ENCODE measurements at places on chromosomes 7 and 10.

GRCh38 chr10:62082729-62083411 lies 181.4 kb downstream of the ARID5B start:
- DNase-seq, result peak; percentile 64

GRCh38 chr7:117791877-117792780 lies 81.1 kb downstream of the CTTNBP2 start:
- peak; percentile 81 for DNase-seq

- DNase-seq, result no peak
These were observed 84.4 kb downstream of the RGS10 start for GRCh38 chr10:119457966-119458766.

DNA sequence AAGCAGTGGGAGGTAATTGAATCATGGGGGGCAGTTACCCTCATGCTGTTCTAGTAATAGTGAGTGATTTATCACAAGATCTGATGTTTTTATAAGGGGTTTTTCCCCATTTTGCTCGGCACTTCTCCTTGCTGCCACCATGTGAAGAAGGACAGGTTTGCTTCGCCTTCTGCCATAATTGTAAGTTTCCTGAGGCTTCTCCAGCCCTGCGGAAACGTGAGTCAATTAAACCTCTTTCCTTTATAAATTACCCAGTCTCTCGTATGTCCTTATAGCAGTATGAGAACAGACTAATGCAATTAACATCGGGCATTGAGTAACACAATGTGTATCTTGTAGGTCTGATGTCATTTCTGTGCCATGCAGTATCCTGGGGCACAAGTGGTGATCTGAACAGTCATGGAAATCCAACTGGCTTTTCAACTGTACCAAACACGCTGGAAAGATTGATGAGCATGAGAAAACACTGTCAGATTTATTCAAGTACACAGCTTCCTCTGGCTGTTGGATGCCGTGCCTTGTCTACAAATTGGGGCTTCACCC lies 208.6 kb upstream of the KIAA1217 start:
- DNase-seq, result no peak

DNA sequence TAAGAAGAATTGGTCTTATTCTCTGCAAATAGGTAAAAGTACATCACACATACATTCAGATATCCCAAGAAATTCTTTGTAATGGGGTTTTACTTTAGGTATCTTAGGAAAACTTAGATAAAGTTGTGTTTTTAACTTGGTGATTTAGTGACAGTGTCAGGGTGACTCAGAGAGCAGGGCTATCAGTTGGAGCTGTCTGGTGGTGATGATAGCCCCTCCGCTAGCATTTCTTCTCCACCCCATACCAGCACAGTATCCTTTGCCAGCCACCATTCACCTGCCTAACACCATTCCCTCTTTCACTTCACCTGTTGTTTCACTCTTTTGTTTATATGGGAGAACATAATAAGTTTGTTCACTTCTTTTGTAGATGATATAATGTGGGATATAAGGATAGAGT lies 30.4 kb downstream of the VPS50 start:
- DNase-seq, result no peak

GRCh38 chr10:84944187-84944586 lies 615.8 kb downstream of the CCSER2 start:
- no peak for DNase-seq

- no peak for DNase-seq
These were observed 135.0 kb downstream of the SEMA3C start for GRCh38 chr7:80783678-80784327.

- DNase-seq, result no peak
These were observed 47.6 kb downstream of the ICA1 start for GRCh38 chr7:8214244-8214824.

DNA sequence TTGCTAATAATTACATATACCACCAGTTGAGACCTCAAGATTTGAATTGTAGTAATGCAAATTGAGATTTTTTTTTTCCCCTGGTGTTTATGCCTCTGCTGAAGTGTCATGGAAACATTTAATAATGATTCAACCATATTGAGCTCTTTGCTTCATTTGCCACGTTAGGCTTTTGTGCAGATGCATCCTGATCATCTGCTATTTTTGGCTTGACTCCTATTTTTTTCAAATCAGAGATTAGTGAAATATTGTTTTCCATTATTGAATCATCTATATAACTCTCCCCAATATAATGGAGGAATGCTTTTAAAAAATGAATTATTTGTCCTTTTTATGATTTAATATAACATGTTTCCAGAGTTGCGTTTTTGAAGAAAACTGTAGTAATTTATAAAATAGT lies 115.1 kb downstream of the SRI start:
- no peak for DNase-seq

GRCh38 chr10:127398971-127399365 lies 150.1 kb upstream of the NPS start:
- DNase-seq, result no peak

DNA sequence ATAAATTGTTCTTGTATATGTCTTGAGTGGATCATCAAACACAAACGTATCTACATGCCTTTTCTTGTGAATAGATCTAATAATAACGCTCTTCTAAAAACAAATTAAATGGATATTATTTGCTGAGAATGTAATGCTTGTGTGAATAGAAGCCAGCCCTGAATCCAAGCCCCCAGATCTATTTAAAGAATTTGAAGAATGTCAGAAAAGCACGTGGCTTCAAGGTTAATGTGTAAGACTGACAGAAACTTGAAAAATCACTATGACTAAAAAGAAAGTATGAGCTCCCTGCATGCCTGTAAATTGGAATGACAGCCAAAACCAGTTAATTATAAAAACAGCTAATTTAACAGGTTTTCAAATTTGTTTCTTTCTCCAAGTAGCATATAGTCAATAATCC lies 43.2 kb upstream of the ATRNL1 start:
- DNase-seq, result no peak

DNA sequence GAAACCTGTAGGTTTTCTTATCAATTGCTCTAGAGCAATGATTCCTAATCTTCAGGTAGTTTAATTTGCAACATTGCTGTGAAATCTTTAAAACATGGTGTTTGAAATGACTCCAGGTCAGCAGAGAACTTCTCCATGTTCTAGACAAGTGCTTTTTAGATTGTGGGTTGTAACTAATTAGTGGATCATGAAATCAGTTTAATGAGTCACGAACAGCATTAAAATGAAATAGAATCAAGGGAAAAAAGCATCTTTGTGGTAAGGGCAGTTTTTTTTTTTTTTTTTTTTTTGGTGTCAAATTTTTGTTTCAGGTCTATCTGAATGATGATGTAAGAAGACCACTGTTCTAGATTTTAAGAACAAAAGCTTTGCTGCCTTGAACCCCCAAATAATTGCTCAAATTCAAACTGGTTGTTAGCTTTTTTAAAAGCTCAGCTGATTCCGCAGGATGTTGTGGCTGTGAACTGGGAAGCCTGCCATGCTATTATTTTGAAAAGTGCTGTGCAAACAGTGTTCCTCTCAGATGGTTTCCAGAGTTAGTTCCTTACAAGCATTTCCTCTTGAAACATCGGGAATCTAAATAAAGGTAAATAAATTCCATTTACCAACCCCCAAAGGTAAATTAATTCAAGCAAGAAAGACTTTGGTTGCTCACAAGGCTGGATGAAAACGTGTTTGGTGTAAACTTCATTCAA lies 13.1 kb upstream of the PDK4 start:
- no peak for DNase-seq

GRCh38 chr10:76540331-76540730 lies 1097.3 kb downstream of the KCNMA1 start:
- DNase-seq, result no peak

GRCh38 chr7:140640060-140640637 lies 464 bp downstream of the DENND2A start:
- DNase-seq, result no peak

GRCh38 chr10:101968286-101968939 lies 87.6 kb downstream of the ARMH3 start:
- DNase-seq, result no peak

GRCh38 chr7:140557809-140558518 lies 78.7 kb upstream of the MKRN1 start:
- no peak for DNase-seq

DNA sequence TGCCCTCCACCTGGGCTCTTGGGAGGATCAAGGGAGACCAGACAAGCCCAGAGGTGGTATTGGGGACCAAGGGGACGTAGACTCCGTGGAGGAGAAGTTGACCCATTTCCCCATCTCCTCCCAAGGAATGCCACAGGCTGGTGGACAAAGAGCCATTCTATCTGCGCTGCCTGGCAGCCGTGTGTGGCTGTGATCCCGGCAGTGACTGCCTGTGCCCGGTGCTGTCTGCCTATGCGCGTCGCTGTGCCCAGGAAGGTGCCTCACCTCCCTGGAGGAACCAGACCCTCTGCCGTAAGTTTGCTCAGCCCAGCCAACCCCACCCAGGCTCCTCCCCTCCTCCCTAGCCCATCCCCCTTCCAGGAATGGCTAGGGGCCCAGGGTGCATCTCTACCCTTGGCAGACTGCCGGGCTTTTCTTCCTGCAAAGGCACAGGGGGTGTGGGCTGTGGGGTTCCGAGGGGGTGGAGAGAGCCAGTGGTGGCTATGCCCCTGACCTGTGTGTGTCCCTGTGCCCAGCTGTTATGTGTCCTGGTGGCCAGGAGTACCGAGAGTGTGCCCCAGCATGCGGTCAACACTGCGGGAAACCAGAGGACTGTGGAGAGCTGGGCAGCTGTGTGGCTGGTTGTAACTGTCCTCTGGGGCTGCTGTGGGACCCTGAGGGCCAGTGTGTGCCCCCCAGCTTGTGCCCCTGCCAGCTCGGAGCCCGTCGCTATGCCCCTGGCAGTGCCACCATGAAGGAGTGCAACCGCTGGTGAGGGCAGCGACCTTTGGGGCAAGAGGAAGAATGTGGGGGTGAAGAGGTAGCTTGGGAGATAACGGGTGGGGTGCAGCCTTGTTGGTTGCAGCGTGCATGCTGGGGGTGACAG lies 10.2 kb upstream of the ZNF467 start:
- no peak for DNase-seq

- DNase-seq, result no peak
These were observed 4.5 kb upstream of the CCDC6 start for GRCh38 chr10:59910867-59911266.

GRCh38 chr7:20280475-20281351 lies 50.0 kb upstream of the ITGB8 start:
- DNase-seq, result no peak

- no peak for DNase-seq
These were observed 22.3 kb upstream of the SHH start for GRCh38 chr7:155834486-155835048.

GRCh38 chr10:21693418-21693817 lies 159.4 kb downstream of the MLLT10 start:
- DNase-seq, result no peak

DNA sequence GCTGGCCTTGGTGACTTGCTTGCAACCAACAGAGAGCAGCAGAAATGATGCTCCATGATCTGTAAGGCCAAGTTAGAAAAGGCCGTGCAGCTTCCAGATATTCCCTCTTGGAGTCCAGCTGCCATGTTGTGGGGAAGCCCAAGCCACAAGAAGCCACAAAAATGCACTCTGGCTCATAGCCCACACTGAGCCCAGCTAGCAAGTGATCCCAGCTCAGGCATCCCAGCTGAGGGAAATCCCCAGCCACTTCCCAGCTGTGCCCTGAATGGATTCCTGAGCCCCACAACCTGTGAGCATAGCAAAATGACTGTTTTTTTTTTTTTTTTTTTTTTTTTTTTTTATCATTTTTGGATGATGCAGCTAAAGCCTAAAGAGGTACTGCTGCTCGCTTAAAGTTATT lies 11.1 kb upstream of the SDK1 start:
- no peak for DNase-seq

DNA sequence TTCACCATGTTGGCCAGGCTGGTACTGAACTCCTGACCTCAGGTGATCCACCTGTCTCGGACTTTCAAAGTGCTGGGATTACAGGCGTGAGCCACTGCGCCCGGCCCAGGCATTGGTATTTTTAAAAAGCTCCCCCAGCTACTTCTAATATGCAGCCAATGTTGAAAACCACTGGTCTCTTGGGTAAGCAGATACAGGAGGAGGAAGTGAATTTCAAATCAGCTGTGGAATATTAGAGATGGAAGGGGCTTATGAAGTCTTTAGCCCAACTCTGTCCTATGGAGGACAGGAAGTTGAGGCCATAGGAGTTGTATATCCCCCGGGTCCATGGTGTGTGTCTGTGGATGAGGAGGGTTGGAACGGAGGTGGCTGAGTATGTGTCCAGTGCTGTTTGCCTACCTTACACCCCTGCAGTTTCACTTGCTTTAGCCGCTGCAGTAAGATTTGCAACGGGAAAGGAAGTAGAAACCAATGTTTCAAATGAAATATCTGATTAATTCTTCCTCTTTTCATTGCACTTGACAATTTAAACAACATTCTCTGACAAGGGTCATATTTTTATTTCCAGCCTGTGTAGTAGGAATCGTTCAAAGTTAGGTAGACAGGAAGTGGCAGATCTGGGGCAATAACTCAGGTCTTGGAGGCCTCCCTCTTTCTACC lies 3.4 kb downstream of the PDE6C start:
- peak; percentile 53 for DNase-seq

DNA sequence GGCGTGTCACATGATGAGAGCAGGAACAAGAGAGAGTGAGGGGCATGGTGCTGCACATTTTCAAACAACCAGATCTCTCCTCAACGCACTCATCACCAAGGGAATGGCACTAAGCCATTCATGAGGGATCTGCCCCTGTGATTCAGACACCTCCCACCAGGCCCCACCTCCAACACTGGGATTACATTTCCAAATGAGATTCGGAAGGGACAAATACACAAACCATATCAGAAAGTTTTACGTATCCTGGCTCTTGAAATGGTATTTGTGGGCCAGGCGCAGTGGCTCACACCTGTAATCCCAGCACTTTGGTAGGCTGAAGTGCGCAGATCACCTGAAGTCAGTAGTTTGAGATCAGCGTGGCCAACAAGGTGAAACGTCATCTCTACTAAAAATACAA lies 189.4 kb downstream of the PLXDC2 start:
- no peak for DNase-seq

DNA sequence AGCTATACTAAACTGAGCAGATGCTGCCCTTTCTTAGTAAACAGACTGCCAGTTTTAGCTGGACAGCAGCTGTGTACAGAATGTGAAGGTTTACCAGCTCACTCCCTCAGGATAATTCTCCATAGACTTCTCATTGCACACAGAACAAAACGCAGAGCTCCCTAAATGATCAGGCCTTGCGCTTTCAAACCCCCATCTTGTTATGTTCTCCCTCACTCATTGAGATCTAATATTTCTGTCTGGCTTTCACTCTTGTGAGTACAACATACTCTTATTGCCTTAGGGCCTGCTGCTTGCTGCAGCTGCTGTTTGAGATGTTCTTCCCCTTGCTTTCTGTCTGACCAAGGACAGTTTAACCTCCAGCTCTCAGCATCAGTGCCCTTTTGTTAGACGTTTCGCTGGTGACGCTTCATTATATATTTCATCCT lies 17.3 kb downstream of the VWDE start:
- no peak for DNase-seq

GRCh38 chr7:110839866-110840265 lies 251.1 kb upstream of the LRRN3 start:
- DNase-seq, result no peak

- DNase-seq, result no peak
These were observed 65.1 kb downstream of the BMPR1A start for GRCh38 chr10:86821388-86821999.

- DNase-seq, result no peak
These were observed 1055.9 kb downstream of the KCNMA1 start for GRCh38 chr10:76581506-76582256.

- no peak for DNase-seq
These were observed 111.7 kb upstream of the STARD3NL start for GRCh38 chr7:38066391-38066790.

All from inflammatory macrophage treated with lipopolysaccharide for 4 hours (primary cell).